ENCODE measurements at places on chromosomes 2 and 18.

DNA sequence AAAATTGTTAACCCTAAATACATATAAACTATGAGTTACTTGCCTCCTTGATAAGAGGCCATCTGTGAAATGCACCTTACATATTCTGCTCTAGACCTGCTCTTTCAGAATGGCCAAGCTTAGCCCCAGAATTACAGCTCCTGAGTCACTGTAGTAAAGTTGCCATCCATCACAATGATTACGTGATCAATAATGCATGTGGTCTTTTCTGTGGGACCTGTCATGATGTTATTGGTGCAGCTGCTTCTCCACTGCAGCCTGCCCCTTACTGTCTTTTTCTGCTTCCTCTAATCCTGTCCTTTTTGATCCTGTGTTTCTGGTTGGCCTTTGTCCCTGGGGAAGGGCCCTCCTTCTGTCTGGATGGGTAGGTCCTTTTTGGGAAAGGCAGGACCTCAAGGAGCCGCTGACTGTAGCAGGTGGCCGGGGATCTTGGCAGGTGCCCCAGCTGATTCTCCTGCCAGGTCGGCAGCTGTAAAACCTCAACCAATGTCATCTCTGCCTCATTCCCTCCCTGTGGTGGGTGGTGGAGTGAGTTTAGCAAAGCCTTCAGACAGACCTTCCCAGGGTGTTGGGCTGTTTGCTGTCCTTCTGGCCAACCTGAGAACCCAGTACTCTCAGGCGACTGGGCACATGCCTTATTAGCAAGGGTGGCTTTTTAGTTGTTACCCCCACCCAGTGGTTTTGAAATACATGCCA is 126.2 kb upstream of the EML6 start:
- DNase-seq = no peak

- peak; percentile 85 for DNase-seq
These were observed 132.5 kb downstream of the SPHKAP start for GRCh38 chr2:228048838-228049490.

GRCh38 chr2:164952057-164952702 is 3.1 kb downstream of the SLC38A11 start:
- DNase-seq = no peak

- no peak for DNase-seq
These were observed 3.3 kb downstream of the KLHL30 start for GRCh38 chr2:238141541-238142318.

- no peak for DNase-seq
These were observed 10.1 kb downstream of the AOX1 start for GRCh38 chr2:200595913-200596312.

DNA sequence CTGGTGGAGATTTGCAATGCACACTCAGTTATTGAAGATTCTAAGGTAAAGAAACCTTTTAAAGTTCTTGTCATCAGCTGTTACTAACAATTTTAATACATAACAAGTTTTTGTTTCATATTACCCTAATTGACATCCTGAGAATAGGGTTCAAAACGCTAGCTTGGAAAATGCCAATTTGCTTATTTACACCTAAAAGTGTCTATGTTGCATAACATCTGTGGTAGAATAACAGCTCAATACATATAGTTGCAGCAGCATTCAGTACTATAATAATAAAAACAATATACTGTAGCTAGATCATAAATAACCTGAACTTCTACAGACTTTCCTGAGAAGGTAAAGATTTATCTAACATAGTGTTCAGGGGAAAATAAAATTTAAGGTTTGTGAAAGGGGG is 219.0 kb downstream of the OSR1 start:
- DNase-seq = no peak

- DNase-seq = peak; percentile 0
These were observed 262.1 kb upstream of the KLHL14 start for GRCh38 chr18:33034945-33035344.

GRCh38 chr2:58107803-58108710 is 61.5 kb downstream of the VRK2 start:
- DNase-seq = peak; percentile 94

GRCh38 chr18:79302120-79302519 is 93.6 kb upstream of the NFATC1 start:
- DNase-seq = no peak

DNA sequence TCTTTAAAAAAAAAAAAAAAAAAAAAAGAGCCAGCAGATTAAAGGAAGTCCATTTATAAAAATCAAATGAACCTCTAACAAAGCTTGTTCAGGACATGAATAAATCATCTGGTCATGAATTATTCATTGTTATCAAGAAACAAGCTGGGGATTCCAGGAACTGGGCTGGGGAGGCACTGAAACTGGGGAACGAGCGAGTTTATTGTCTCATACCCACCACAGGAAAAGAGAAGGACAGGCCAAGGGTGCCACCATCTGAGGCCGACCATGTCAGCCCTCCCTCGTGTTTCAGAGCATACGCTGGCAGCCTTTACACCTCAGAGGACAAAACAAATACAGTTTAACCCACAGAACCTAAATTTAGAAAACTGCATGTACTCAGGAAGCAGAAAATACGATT is 164.2 kb downstream of the VWC2L start:
- no peak for DNase-seq

DNA sequence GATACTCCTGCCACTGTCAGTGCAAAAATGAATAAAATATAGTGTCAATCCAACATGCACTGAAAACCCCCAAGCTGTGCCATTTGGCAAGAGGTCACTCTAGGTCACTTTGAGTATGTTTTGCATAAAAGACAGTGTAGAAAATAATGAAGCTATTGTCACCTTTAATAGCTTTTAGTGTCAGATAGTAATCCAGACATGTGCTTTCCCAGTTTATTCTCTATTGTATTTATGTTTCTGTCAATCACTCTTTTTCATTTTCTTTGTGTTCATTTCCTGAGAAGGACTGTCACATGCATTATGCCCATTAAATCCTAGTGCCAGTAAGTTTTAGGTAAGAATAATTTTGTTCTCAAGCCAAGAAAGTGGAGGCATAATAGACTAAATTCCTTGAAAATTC is 1073.9 kb upstream of the CDH2 start:
- no peak for DNase-seq

- DNase-seq = no peak
These were observed 804.4 kb upstream of the CELF4 start for GRCh38 chr18:38369772-38370690.

DNA sequence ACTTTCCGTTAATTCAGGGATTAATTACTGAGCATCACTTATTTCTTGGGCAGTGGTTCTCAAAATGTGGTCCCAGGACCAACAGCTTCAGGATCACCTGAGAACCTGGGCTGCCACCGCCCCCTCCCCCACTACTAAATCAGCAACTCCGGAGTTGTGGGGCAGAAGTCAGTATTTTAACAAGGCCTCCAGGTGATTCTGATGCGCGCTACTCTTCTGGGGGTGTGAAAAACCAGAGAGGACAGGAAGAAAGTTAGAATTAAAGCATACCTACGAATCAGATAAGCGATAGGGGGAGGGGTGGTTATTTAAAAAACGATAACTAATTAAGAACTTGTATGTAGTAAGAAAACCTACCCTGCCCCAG is 319 bp downstream of the ZSCAN30 start:
- peak; percentile 49 for DNase-seq

DNA sequence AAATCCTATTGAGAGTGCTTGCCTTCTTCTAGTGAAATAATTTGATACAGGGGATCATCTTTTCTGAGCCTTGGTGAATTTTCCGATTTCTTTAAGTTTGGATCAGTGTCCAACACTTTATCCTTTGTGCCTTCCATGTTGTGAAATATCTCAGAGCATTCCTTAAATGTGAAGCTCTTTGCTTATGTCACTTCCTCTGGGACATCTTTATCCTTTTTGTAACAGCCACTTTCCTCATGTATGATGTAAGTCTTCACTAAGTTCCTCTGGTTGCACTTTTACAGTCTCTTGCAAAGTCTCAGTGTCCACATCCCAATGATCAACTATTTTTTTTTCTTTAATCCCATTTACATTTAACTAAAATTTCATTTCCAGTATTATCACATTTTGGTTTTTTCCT is 254.2 kb downstream of the EN1 start:
- DNase-seq = no peak

DNA sequence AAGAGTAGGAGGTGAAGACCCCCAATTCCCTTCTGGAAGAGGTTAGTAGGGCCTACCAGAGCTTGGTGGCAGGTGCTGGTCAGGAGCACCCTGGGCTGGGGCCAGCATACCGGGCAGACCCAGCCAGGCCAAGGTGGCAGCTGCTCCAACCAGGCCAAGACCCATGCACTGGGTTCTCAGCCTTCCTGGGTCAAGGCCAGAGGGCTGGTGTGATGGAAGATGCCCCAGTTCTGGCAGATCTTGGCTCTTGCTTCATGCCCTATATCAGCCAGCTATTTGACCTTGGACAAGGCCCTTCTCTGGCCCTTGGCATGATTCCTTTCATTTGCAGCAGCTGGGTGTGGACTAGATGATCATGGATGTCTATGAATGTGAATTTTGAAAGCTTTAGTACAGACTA is 57.7 kb downstream of the PRKCE start:
- DNase-seq = no peak

DNA sequence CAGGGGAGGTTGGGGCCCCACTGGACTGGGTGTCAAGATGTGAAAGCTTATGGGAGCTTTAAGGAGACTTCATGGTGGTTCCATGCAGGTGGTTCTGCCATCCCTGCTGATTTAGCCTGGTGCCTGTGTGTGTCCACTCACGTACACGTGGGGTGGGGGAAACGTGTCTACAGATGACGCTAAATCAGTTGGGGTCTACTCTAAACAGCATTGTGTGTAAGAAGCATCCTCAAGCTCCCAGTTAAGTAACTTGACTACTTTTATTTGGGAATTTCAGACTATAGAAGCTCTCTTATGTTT is 47.1 kb downstream of the BCL2L11 start:
- DNase-seq = no peak

- DNase-seq = no peak
These were observed 3.8 kb upstream of the CDKL4 start for GRCh38 chr2:39247512-39248043.

DNA sequence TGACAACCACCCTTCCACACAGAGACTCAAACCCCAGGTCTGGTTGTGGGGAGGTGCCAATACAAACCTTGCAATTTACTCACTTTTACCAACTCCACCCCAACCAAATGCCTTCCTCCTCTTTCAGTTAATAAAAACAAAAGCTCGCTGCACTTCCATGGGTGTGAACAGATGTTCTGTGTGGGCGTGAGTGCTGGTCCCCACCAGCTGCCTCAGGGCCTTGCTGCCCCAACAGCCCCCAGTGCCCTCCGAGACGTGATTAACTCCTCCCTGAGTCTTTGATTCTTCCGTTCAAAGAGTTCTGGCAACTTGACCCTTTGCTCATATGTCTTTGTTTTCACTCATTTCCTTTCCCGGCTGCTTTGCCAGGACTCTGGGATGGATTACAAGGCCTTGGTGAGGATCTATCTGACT is 258.9 kb upstream of the CXCR4 start:
- no peak for DNase-seq

DNA sequence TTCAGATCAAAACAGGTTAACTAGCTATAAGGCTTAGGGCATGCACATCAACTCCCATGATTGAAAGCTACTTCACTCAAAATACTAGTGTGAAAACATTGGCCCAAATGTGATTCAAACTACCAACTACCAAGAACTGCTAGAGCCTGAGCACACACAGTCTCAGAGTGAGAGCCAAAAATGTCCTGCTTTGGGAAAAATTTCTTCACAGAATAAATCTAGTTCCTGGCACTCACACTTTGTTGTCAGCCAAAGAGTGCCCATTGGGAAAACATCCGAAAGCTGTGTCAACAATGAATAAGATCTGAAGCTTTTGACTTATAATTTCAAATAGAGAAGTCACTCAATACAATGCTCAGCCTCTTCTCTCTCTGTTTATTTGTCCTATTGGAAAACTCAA is 182.7 kb downstream of the LRATD1 start:
- DNase-seq = no peak

GRCh38 chr2:38540580-38541286 is 62.0 kb downstream of the HNRNPLL start:
- DNase-seq = no peak

DNA sequence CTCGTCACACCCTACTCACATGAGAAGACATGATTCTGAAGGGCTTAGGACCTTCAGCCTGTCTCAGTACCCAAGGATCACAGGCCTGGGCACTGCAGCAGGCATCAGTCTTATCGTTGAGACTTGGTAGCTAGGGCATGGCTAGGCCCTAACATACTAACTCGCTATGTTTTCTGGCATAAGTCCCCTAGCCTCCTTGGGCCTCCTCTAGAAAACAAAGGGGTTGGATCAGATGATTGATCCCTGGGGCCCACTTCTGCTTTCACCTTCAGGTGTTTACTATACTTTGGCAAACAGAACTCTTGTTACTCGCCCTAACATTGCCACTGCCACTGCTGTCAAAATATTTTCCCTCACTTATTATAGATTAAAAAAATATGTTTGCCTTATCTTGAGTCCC is 44.2 kb downstream of the VSNL1 start:
- no peak for DNase-seq

DNA sequence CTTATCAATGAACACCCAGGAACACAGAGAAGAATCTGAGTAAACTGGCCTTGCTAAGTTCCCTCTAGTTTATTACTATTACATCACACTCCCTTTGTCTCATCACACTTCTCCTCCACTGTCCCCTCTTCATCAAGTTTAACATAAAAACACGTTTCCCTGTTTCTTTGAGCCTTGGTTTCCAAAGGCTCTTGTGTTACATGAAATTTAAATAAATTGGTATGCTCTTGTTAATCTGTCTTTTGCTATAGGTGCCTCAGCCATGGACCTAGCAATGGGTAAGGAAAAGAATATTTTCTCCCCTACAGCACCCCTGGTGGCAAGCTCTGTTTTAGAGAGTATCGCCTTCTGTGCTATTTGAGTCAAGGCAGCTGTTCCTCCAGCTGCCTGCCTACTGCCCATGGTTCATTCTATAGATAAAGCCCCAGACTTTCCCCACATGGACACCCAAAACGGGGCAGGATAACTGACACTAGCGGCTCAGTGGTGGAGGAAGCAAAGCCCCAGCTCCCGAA is 31.8 kb downstream of the TGIF1 start:
- DNase-seq = peak; percentile 30

DNA sequence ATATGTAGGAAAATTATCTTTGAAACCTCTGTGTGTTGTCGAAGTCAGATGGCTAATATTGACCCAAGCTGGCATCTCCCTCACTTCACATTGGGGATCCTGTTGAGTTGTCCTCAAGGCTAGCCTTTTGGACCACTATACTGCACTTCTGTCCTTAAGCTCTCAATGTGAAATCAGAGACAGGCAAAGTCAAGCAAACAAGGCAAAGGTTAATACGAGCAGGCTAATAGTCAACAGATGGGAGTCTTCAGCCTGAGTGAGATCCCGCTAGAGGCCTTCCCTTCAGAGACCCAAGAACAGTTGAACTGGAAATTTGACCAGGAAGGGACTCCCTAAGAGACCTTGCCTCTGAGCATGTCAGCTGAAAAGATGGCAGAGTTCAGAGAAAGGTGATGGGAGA is 475.4 kb downstream of the PARD3B start:
- no peak for DNase-seq

- peak; percentile 84 for DNase-seq
These were observed 410.7 kb upstream of the TNP1 start for GRCh38 chr2:217270485-217271121.

DNA sequence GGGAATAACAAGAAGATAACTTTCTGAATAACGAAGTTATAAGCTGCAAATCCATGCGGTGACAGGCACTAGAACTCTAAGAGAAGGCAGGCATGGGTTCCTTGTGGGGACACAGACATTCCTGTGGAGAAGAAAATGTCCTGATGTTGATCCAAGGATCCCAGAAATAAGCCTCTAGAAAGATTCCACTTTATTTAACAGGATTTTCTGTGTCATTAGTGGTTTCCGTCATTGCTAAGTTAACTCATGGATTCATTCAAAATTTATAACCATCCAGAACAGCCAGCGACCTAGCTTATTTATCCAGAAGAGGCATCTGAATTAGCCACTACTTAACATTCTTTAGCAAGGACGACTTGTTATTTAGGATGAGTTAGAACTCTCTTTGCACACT is 10.0 kb upstream of the CD302 start:
- DNase-seq = no peak

All from adipocyte (in vitro differentiated cells).